ENCODE measurements at places on chromosomes 5 and 9. TPM values are rescaled to one million over a fixed set of nuclear protein-coding genes. Genes with fewer than 3 reads are reported as not detected.

ANKRD34B gene
- not detected for total RNA-seq

FGD3 gene
- total RNA-seq: not detected

ARHGEF28 gene
- total RNA-seq: 26.2 TPM

ECPAS gene
- 114 TPM for total RNA-seq

TOR1B gene
- total RNA-seq: 36.2 TPM

LTC4S gene
- total RNA-seq: 1.5 TPM

IFNB1 gene
- not detected for total RNA-seq

FBN2 gene
- 45.1 TPM for total RNA-seq

GABRA6 gene
- not detected for total RNA-seq

TMEM203 gene
- total RNA-seq: 32.3 TPM

FOXD4L6 gene
- not detected for total RNA-seq

CYSRT1 gene
- total RNA-seq: 0.49 TPM

RAPGEF6 gene
- 47.0 TPM for total RNA-seq

MYOT gene
- total RNA-seq: not detected

GCNT4 gene
- total RNA-seq: 2.5 TPM

ADAMTSL2 gene
- not detected for total RNA-seq

PCSK1 gene
- 0.45 TPM for total RNA-seq

Data from fibroblast of the aortic adventitia (primary cell).